Activated CD8-positive, alpha-beta T cell treated with anti-CD3 and anti-CD28 coated beads, Interleukin-2, amount 10 ng/mL, durations not matched to agents 7 days and 5 days (primary cell): ENCODE measurements at places on chromosomes 4 and X. TPM values are rescaled to one million over a fixed set of nuclear protein-coding genes. Genes with fewer than 3 reads are reported as not detected.

TMEM35A gene
- not detected for total RNA-seq

DNA sequence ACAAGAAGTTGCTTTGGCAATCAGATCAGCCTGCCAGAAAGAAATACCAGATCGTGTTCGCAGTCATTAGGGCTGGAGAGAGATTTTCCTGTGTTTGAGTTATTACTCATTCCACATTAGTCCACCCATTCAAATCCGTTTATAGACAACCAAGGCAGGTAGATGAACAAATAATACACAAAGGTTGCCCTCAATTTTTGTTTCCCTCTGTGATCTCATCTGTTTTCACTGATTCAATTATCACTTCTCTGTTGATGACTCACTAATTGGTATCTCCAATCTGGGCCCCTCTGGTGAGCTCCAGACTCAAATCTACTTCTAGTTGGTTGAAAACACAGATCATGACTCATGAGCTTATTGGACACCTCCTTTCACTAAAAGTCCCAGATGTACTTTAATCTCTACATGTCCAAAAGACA lies 54.5 kb downstream of the CHM start:
- no peaks in the 10 kb centered on the region for H3K4me1 ChIP-seq
- no peak for DNase-seq
- H3K27me3 ChIP-seq = no peaks in the 10 kb centered on the region
- H3K27ac ChIP-seq = no peak overlapping the region
- H3K36me3 ChIP-seq = no peaks in the 10 kb centered on the region

GRCh38 chr4:145540235-145540634 lies 58.6 kb downstream of the SMAD1 start:
- H3K4me3 ChIP-seq = no peak overlapping the region
- H3K36me3 ChIP-seq = no peaks in the 10 kb centered on the region
- DNase-seq = no peak
- H3K27me3 ChIP-seq = peaks cover 13% of the 10 kb centered on the region
- no peak overlapping the region for H3K27ac ChIP-seq
- H3K4me1 ChIP-seq = no peaks in the 10 kb centered on the region

DNA sequence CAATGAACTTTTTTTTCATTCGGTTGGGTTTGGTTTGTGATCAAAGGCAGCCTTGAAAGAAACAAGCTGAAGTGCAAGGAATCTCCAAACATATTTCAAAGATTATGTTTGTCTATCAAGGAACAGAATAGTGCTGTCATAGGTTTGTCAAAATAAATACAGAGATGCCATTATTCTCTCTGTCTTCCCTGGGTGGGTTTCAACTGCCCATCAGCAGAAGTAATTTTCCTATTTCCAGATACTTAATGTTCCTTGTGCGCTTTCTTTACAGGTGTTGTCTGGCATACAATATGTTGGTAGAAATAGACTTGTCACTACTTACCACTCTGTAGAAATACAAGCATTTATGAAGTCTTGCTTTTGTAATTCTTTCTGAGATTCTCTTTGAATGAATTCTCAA lies 294.9 kb downstream of the PDHA2 start:
- H3K4me3 ChIP-seq = no peak overlapping the region
- no peaks in the 10 kb centered on the region for H3K4me1 ChIP-seq
- H3K27ac ChIP-seq = no peak overlapping the region
- no peaks in the 10 kb centered on the region for H3K36me3 ChIP-seq
- no peak for DNase-seq

- H3K27me3 ChIP-seq = no peaks in the 10 kb centered on the region
- H3K4me1 ChIP-seq = no peaks in the 10 kb centered on the region
- no peak for DNase-seq
- H3K36me3 ChIP-seq = no peaks in the 10 kb centered on the region
- H3K4me3 ChIP-seq = no peak overlapping the region
- no peak overlapping the region for H3K27ac ChIP-seq
Measured at GRCh38 chr4:106809076-106809475, 227.0 kb downstream of the DKK2 start.

- no peaks in the 10 kb centered on the region for H3K27me3 ChIP-seq
- no peaks in the 10 kb centered on the region for H3K36me3 ChIP-seq
- H3K4me3 ChIP-seq = no peak overlapping the region
- H3K4me1 ChIP-seq = no peaks in the 10 kb centered on the region
Measured at GRCh38 chr4:29578329-29578728, 1141.8 kb upstream of the PCDH7 start.

DNA sequence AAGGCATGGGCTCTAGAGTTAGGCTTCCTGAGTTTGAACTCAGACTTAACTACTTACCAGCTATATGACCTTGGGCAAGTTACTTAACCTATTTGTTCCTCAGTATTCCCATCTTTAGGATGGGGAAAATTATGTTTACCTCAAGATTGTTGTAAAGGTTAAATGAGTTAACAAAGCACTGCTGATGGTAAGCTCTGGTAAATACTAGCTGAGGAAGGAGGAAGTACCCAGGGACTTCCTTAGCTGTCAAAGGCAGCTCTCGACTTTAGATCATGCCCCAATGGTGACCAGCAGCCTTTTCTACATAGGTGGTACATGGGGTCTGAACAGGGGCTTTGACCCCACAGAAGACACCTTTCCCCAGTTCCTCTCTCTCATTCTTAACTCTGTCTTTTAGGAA lies 20.1 kb downstream of the ATP7A start:
- no peak for DNase-seq
- no peak overlapping the region for H3K4me3 ChIP-seq
- peaks cover 4% of the 10 kb centered on the region for H3K36me3 ChIP-seq
- no peak overlapping the region for H3K27ac ChIP-seq
- peaks cover 3% of the 10 kb centered on the region for H3K4me1 ChIP-seq
- H3K27me3 ChIP-seq = no peaks in the 10 kb centered on the region

DNA sequence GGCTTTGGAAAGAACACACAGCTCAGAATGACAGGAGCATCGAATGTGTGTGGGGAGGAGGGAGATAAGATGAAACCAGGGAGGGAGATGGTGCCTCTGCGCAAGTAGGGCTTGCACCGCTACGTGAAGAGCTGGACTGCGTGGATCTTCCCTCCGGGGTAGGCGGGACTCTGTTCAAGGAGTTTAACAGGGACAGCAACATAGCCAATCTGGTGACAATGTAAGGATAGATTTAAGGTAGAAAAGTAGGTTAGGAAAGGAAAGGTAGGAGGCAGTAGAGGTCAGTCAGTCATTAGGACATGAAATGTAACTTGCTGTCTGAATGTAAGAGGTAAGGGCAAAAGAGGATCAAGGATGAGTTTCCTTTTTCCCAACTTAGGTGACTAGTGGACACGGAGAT lies 152.5 kb downstream of the DCTD start:
- H3K27me3 ChIP-seq = peaks cover 2% of the 10 kb centered on the region
- no peaks in the 10 kb centered on the region for H3K4me1 ChIP-seq
- DNase-seq = no peak
- no peak overlapping the region for H3K4me3 ChIP-seq

DNA sequence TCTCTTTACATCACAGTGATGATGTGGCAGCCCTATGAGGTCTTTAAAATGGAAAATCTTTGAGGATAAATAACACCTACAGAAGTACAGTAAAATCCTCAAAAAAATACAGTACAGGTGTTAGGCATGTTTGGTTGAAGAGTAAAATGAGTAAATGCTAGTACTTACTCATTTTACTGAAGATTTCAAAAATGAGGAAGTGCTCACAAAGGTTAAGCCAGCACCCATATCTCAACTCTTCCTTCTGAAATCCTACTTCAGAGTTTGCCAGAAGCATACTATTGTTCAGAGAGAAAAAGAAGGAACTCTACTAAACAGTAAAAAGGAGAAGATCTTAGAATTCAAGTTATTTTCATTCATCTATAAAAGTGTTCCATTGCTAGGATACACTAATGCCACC lies 130.9 kb downstream of the CBR4 start:
- no peak for DNase-seq
- H3K27ac ChIP-seq = no peak overlapping the region
